ENCODE measurements at places on chromosomes 7 and 10. TPM values are rescaled to one million over a fixed set of nuclear protein-coding genes. Genes with fewer than 3 reads are reported as not detected.

The AKR1C4 gene
- not detected for total RNA-seq

The COL26A1 gene
- total RNA-seq = not detected

The TMEM130 gene
- 0.12 TPM for total RNA-seq

The RPEL1 gene
- total RNA-seq = 0.12 TPM

The LOXL4 gene
- total RNA-seq = 122 TPM

The TSPAN12 gene
- 2.0 TPM for total RNA-seq

The INPP5A gene
- total RNA-seq = 26.3 TPM

The ZNF277 gene
- total RNA-seq = 50.8 TPM

The CDC14C gene
- total RNA-seq = not detected

The C10orf105 gene
- total RNA-seq = under 0.01 TPM

The DOCK1 gene
- total RNA-seq = 100 TPM
